ENCODE measurements at places on chromosomes 3 and 15.

DNA sequence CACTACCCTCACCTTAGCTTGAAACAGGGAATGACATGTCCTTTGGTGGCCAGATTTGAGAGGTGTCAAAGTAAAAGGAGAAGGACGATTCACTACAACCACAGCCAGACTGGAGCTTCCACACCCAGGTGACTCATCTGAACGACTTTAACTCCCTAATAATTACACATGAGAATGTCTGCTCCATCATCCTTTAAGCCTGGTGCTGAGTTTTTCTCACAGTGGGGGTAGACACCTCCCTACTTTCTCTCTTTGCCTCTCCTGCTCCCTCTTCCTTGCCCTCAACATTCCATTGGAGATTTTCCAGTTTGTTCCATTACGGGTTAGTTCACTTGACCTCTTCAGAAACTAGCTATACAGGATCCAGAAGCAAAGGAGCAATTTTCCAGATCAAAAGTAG is 154.3 kb upstream of the BHLHE40 start:
- peaks cover 9% of the 10 kb centered on the region for H3K27me3 ChIP-seq
- peak overlapping the region; percentile 62 for H3K4me3 ChIP-seq
- H3K4me1 ChIP-seq, result peaks cover 86% of the 10 kb centered on the region
- H3K27ac ChIP-seq, result peak overlapping the region; percentile 97
- peaks cover 5% of the 10 kb centered on the region for H3K36me3 ChIP-seq

DNA sequence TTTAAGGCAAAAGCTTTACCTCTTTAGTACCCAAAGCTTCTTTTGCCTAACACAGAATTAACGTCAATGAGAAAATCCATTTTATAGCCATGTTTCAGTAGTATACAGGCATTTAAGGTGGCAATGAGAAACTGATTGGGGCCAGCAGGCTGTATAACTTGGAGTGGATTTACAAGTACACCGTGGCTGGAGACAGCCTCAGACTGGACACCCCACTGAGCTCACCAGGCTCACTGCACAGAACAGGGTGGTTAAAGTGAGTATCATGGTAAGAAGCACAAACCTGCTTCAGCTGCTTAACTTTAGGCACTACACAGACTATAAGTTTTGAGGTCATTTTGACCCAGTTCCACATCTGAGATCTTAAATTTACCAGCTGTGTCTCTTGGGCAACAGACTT is 8.9 kb downstream of the CPOX start:
- peaks cover 4% of the 10 kb centered on the region for H3K36me3 ChIP-seq
- H3K27ac ChIP-seq, result no peak overlapping the region
- no peak for DNase-seq
- H3K27me3 ChIP-seq, result no peaks in the 10 kb centered on the region

- peak overlapping the region; percentile 99 for H3K4me3 ChIP-seq
- H3K36me3 ChIP-seq, result no peaks in the 10 kb centered on the region
- peaks cover 84% of the 10 kb centered on the region for H3K4me1 ChIP-seq
- H3K27me3 ChIP-seq, result peaks cover 34% of the 10 kb centered on the region
- peak; percentile 75 for DNase-seq
Measured at GRCh38 chr15:74782259-74783071, 585 bp downstream of the CSK start.

- H3K4me3 ChIP-seq, result peak overlapping the region; percentile 71
- DNase-seq, result peak; percentile 65
- H3K36me3 ChIP-seq, result peaks cover 14% of the 10 kb centered on the region
Measured at GRCh38 chr3:114223143-114223542, 14.2 kb downstream of the ZNF80 start.

- no peak overlapping the region for H3K4me3 ChIP-seq
- H3K27me3 ChIP-seq, result no peaks in the 10 kb centered on the region
- no peaks in the 10 kb centered on the region for H3K4me1 ChIP-seq
Measured at GRCh38 chr3:4665197-4665596, 172.0 kb downstream of the ITPR1 start.

DNA sequence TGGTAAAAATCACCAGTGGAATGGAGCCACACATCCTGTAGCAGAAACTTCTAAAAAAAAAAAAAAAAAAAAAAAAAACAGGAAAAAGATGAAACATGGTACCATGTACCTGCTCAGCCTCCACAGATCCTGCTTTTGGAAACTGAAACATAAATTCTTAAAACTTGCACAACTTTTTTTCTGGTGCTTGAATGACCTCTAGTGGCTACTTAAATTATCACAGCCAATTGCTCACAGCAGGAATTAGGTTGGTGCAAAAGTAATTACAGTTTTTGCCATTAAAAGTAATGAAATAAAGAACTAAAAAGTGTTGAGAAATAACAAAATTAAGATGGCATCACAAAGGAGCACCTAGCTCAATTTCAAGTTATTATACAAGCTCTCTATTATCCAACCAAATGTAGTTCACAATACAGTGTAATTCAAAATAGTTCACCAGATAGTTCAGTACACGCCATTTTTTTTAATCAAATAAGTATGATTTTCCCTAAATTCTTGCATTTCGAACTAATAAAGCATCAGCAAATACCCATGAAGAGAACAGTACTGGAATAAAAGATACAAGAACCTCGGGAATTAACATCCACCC is 80.6 kb downstream of the ULK4 start:
- no peaks in the 10 kb centered on the region for H3K4me1 ChIP-seq
- DNase-seq, result peak; percentile 32
- H3K4me3 ChIP-seq, result no peak overlapping the region
- H3K27ac ChIP-seq, result no peak overlapping the region

GRCh38 chr3:15310491-15311370 is 21.7 kb downstream of the SH3BP5 start:
- peak overlapping the region; percentile 77 for H3K27ac ChIP-seq
- no peak overlapping the region for H3K4me3 ChIP-seq
- H3K36me3 ChIP-seq, result peaks cover 5% of the 10 kb centered on the region

Measured in immature natural killer cell (primary cell).